Stimulated activated CD8-positive, alpha-beta memory T cell treated with anti-CD3 and anti-CD28 coated beads, Interleukin-4, amount 100 ng/mL, for 4 hours (primary cell): ENCODE measurements at places on chromosomes 6 and 20.

DNA sequence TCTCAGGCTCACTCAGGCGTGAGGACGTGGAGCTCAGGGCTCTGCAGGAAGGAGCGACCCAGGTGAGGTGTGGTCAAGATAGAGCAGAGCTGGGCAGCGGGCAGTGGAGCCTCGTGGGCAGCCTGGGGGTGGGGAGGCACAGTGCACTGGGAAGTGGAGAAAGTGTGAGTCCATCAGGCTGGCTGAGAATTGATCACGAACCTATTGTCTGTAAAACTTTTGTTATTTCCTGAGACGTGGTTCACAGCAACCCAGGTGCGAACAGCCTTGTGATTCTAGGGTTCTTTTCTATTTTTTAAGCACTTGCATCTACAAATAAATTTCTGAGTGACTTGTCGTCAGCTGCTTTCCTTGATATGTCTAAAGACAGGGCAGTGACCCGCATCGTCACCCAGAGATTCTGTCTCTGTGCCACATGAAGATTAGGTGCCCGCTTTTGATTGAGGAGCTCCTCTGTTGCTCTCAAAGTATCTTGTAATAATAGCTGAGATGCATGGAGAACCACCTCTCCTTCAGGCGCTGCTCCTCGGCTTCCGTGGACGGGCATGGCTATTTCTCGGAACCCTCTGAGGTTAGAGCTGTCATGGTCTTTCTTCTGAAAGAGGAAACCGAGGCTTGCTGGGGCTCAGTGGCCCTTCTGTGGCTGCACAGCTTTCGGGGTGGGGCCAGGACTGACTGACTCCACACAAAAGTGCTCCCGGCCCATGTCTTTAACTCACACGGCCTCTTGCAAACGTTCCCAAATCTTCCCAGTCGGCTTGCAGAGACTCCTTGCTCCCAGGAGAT, 662 bp upstream of the CCR6 start:
- no peak for DNase-seq

DNA sequence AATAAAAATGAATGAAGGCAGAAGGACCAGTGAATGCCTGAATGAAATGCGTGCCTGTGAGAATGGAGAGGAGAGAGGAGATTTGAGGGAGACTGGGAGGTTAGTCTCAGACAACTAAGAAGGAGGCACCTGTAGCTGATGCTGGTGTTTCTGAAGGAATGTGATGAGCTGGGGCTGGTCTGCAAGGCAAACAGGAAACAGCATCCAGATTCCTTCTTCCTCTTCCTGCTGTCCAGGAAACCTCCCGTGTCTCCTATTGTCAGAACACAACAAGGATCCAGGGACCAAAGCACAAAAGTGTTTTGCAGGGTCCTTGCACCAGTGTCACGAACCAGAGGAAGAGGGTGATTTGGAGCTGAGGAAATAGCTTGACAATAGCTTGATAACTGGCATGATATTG, 50.4 kb upstream of the TAB2 start:
- no peak for DNase-seq

DNA sequence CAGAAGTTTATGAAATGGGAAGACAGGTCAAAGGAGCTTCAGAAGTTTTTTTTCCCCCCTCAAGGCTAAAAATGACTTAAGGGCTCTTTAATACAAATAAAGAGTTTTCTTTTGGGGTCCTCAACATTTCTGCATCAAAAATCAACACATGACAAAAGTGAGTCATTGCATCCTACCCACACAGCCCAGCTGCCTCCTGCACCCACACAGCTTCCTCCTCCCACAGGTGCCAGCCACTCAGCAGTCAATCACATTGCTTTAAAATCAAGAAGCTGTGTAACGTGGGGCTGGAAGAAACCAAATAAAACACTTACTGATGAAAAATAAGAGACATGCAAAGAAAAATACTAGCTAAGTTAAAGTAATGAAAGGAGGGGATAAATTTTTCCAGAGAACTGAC, 68.5 kb downstream of the MAP3K5 start:
- peak; percentile 46 for DNase-seq

GRCh38 chr20:25669826-25670422, 26.7 kb downstream of the ZNF337 start:
- DNase-seq: no peak

DNA sequence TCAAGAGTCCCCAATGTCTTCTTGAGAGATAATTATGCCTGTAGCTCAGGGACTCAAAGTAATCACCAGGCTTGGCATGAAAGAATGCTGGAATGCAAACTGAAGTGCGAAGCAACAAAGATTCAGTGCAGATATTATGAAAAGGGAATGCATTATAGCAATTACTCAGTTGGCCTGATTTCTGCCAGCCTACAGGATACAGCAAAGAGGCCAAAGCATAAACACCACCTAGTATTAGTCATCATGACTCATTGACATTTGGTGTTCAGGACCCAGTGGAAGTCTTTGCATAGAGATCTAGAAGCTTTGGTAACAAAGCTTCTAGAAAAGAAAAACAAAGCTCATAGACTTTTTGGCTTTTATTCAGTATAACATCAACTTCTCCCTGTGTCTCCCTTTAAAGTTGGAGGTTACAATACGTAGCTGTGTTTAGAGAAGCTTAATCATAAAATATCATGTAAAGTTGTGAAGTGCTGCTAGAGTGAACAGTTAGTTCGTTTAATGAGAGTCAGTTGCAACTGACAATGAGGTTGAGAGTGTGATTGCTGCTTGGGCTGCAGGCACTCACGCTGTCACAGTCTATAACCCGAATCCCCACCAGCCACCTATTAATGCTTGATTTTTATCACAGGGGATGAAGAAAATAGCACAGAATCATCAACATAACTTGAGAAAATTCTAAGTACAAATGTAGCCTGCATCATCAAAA, 932.7 kb downstream of the TFAP2A start:
- no peak for DNase-seq

GRCh38 chr6:71510057-71510713, 221.6 kb downstream of the OGFRL1 start:
- DNase-seq: no peak

- no peak for DNase-seq
These were observed 10.9 kb upstream of the F13A1 start for GRCh38 chr6:6331393-6331792.

DNA sequence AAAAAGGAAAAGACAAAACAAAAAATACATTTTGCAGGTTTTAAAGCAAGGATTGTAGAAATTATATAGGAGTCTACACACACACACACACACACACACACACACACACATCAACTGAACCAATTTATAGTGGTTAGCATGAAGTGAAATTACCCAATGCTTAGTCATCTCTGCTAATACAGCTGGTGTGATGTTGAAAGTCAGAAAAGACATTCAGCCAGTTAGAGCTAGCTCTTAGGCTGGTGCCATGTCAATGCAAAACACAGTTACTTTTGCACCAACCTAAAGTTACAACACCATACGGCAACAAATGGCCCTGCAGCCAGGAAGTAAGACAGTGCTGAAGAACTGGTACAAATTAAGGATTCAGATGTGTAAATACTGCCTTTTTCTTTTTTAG, 15.2 kb downstream of the FAM210B start:
- no peak for DNase-seq

DNA sequence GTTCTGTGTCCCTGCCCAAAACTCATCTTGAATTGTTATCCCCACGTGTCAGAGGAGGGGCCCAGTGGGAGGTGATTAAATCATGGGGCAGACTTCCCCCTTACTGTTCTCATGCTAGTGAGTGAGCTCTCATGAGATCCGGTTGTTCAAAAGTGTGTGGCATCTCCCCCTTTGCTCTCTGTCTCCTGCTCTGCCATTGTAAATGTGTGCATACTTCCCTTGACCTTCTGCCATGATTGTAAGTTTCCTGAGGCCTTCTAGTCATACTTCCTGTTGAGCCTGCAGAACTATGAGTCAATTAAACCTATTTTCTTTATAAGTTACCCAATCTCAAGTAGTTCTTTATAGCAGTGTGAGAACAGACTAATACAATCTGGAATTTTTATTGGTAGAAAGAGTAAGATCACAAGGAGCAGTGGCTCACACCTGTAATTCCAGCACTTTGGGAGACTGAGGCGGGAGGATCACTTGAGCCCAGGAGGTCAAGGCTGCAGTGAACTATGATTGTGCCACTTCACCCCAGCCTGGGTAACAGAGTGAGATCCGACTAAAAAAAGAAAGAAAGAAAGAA, 47.1 kb upstream of the SLC22A16 start:
- DNase-seq: no peak

GRCh38 chr20:7196481-7196880, 429.0 kb downstream of the BMP2 start:
- DNase-seq: no peak

- no peak for DNase-seq
These were observed 15.1 kb upstream of the TBPL1 start for GRCh38 chr6:133937909-133938308.

GRCh38 chr20:5715071-5715841, 34.9 kb upstream of the SHLD1 start:
- DNase-seq: no peak

DNA sequence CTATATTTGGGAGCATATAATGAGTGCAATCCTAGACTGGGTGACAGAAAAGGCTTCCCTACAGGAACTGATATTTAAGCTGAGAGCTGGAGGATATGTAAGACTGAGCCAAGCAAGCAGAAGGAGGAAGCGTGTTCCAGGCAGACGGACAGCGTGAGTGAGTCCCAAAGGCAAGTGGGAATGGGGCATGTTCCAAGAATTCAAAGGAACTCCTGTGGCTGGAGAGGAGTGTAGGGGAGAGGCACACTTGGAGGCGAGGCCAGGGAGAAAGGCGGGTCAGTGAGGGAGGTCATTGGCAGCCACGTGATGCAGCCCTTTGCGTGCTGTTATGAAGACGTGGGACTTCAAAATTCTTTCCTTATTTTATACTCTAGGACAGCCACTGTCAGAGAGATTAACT, 27.9 kb upstream of the SGK1 start:
- DNase-seq: no peak

DNA sequence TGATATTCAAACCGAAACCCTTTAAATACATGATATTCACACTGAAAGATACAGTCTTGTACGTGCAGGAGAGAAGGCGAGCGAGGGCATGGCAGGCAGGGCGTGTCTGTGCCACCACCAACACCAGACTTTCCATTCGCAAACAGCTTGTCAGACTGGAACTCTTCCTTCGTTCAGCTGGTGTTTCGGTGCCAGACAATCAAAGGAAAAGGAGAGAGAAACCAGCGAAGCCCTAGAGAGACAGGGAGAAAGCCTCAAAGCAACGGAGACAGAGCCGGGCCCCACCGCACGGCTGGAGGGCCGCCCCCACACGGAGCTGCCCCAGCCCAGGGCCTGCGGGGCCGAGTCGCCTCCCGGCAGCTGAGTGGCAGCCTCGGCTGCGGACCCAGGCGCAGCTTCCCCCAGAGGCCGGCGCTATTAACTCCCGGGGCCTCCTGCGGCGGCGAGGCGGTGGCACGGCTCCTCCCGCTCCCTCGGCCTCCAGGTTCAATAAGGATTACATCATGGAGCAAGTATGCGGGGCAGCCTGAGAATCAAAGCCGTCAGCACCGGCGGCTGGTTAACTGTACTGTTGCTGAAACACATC, 32.1 kb upstream of the NR2E1 start:
- no peak for DNase-seq

DNA sequence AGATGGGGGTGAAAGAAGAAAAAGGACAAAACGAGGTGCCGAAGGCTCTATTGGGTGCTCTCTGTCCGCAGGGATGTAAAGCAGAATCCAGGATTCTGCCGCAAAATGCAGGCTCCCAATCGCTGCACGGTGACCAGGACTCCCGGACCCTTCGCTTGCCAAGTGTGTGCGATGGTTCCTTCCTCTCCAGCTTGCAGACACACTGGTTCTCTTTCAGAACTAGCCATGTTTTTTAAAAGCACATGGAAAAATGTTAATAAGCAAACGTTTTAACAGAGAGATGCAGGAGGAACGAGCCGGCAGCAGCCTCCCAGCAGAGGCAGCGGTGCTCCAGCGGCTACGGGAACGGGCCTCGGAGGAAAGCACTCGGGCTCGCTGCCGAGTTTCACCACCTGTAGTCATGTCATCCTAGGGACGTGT, 59.6 kb downstream of the ZNF831 start:
- no peak for DNase-seq

DNA sequence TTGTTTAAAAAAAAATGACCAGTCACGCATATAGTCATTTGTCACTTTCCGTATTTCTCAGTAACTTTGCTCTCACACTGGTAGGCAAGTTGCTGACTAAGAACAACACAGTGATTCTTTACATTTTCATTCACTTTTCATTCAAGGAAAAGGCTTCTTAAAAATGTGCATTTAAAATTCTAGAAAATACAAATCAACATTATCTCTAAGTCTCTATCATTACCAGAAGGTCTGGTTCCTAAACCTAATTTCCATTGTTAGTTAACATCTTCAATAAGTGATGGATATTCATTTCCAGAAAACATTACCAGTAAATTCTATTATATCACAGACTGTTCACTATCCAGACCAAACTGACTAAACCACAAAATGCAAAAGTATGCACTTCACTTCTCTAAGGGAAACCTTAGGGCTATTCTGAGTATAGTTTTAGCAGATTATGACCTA, 115.3 kb downstream of the AHI1 start:
- DNase-seq: no peak

GRCh38 chr20:58603721-58604120, 47.4 kb upstream of the STX16 start:
- DNase-seq: no peak

- no peak for DNase-seq
These were observed 84.5 kb downstream of the PLCB1 start for GRCh38 chr20:8216375-8217200.

GRCh38 chr6:45786355-45786781, 229.3 kb downstream of the CLIC5 start:
- no peak for DNase-seq

GRCh38 chr6:20173833-20174792, 38.2 kb downstream of the MBOAT1 start:
- DNase-seq: no peak

DNA sequence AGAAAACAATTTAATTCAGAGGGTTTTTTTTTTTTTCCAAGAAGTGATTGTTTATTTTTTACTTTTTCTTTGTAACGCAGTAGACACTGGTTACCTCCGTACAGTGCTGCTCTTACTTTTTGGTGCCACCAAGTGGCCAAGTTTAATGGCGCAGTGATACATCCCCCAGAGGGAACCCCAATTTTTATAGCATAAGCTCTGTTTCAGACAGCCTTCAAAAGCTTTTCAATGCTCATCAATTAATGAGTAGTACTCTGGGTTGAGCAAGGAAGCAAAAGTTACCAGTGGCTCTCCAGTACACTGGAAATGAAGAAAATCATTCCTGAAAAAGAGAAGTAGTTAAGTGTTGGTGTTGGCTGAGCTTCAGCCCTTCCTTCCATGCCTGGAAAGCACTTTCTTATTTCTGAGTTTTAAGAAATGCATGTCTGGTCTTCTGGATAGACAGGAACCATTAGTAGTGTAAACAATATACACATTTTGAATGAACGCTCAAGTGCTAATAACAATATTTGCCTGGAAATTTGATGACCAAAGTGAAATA, 129.1 kb upstream of the SMLR1 start:
- DNase-seq: peak; percentile 15

- no peak for DNase-seq
These were observed 22.8 kb upstream of the PCMTD2 start for GRCh38 chr20:64232794-64233193.

DNA sequence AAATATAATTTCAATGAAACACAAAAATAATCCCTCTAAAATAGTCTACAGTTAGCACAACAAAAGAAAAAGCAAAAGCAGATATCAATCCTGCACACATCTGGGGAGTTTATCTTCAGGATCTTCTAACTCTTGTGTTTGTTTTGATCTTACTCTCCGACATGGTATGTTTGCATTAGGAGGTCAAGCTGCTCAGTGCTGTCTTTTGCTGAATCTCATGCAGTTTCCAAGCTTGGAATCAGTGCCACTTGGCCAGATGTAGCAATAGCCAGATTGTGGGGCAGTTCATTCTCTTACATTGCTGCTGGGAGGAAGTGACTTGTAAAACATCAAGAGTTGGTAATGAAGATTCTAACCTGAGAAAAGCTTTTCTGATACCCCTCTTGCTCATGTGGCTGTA, 29.5 kb downstream of the RIOK1 start:
- no peak for DNase-seq
